ENCODE measurements at places on chromosomes 5 and 9. TPM values are rescaled to one million over a fixed set of nuclear protein-coding genes. Genes with fewer than 3 reads are reported as not detected.

Gene ASPN
- 6.2 TPM for total RNA-seq

Gene GADD45G
- 0.24 TPM for total RNA-seq

Gene IRX2
- 5.1 TPM for total RNA-seq

Gene SLC1A3
- 0.21 TPM for total RNA-seq

Gene KLF4
- 1.5 TPM for total RNA-seq

Gene CDH18
- total RNA-seq: 0.41 TPM

Gene CATSPER3
- 0.25 TPM for total RNA-seq

Gene TCOF1
- 30.4 TPM for total RNA-seq

Gene GFI1B
- total RNA-seq: 0.18 TPM
